ENCODE measurements at places on chromosomes 2 and 18.

GRCh38 chr2:233184669-233185068, 66.8 kb upstream of the ATG16L1 start:
- no peak for DNase-seq

GRCh38 chr2:48504647-48505327, 25.2 kb upstream of the STON1 start:
- no peak for DNase-seq

- DNase-seq = no peak
These were observed 20.1 kb upstream of the IGFBP5 start for GRCh38 chr2:216715402-216715974.

DNA sequence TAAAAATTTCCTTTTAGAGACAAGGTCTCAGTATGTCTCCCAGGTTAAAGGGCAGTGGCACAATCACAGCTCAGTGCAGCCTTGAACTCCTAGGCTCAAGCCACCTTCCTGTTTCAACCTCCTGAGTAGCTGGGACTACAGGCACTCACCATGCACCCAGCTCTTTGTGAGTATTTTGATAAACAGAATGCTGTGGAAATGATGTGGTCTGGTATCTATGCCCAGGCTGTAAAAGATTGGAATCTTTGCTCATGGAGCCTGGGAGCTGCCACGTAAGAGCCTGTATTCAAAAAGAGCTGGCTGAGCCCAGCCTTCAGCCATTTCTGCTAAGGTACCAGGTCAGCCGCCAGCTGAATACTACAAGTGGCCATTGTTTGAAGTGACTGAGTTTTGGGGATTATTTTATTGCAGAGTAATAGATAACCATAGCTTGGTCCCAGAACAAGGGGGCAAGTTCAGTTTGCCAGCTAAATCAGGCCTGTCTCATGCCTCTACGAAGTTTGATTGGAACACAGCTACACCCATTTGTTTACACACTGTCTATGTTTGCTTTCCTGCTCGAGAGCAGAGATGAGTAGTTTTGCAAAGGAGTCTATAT, 21.3 kb upstream of the ARL5A start:
- DNase-seq = no peak

GRCh38 chr2:219058541-219059374, 2.0 kb downstream of the IHH start:
- no peak for DNase-seq
